ENCODE measurements at places on chromosomes 7 and 10.
A peak's percentile ranks its signal among the peaks of the same experiment; 100 is the strongest.

DNA sequence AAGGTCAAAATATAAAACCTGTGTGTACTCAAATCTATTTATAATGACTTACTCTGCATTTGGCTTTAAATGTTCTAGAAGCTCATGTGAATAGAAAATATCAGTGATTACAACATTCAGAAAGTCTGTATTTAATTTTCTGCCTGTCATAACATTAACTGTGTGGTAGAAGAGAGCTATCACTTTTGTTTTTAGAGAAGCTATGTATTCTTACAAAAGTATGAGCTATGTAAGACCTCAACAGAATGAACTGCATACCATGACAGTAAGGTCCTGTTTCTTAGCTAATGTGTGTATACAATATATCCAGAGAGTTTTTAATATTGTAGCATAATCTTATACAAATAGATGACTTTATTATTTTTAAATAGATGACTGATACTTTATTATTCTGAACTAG, 61.5 kb downstream of the PTN start:
- DNase-seq, result no peak

DNA sequence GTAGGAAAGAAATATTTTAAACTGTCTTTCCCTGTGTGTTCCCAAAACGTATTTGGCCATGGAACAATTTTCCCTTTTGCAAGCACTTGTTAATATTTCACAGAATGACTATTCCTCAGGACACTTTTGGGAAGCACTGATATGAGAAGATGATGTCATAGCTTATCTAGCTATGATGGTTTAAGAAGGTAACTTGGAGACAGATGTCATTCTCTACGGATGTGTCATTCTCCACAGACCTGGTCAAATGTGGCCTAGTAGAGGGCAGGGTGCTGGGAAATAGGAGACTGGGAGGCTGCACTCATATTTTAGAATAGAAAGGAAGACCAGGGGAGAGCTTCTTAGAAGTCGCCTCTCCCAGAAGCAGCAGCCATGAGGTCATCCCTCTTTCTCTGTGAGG, 220.7 kb upstream of the GLI3 start:
- no peak for DNase-seq

GRCh38 chr10:91412354-91413087, 2.4 kb downstream of the HECTD2 start:
- DNase-seq, result no peak

DNA sequence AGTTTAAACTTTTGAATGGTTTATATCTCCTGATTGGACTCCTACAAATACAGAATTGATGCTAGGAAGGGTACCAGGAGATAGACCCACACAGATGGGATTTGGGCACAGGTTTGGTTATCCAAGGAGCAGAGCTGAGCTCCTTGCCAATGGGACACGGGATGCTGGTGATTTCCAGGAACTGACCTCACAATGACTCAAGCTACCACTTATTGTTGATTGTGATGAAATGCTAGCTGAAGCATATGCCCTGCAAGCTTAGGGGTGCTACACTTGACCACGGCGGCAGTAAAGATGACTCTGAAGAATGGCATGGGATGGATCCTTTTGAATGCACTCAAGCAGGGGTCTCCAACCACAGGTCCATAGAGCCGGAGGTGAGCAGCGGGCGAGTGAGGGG, 45.5 kb upstream of the VKORC1L1 start:
- DNase-seq, result no peak

GRCh38 chr10:85548034-85548433, 818.6 kb downstream of the GRID1 start:
- DNase-seq, result peak; percentile 9

DNA sequence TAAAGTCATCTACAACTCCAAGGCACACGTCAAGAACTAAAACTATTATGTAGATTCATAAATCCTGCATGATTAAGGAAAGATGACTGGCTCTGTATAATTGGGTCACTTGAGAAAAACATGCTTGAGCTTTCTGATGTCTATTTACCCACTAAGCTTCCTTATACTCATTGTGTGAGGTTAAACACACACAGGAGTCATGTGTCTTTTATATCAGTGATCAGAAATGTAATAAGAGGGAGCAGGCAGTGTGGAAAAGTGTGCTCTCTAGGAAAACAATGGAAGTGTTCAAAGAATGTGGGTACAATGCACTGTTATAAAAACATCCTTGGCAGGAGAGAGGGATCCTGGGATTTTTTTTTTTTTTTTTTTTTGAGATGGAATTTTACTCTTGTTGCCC, 108.6 kb upstream of the ARID5B start:
- no peak for DNase-seq

DNA sequence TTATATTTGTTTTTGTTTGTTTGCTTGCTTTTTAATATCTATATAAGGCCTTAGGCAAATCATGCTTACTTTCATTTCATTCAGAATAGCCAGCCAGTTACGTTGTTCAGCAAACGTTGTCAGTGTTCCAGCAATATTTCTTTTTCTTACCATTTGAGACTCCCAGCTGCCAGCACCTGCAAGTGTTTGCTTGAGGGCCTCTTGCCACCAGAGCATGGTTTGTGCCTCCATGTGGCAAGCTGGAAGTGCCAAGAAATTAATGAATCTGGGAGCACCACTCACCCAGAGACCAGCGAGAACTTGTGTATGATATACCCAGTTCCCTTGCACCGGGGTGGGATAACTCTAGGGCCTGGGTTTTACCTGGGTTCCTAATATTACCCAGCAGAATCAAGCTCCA, 177.1 kb upstream of the CSTF2T start:
- DNase-seq, result no peak

- no peak for DNase-seq
Measured at GRCh38 chr10:31855033-31855432, 73.6 kb downstream of the ARHGAP12 start.

GRCh38 chr10:118710487-118710886, 44.3 kb downstream of the CACUL1 start:
- no peak for DNase-seq

DNA sequence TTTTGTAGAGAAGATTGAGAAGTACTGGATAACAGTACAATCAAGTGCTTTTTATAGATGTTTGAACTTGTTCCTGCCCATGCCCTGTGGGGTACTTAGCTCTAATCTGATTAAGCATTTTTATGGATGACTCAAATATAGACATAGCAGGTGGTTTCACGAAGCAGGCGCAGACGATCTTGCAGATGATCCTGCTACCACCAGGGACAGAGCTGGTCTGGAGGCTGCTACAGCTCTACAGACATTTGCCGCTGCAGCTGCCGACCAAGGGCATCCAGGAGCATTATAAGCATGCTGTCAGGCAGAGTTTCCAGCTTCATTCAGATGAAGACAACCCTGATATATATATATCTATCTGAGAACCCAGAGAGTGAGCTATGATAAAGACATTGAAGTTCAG, 650.4 kb downstream of the NXPH1 start:
- no peak for DNase-seq

DNA sequence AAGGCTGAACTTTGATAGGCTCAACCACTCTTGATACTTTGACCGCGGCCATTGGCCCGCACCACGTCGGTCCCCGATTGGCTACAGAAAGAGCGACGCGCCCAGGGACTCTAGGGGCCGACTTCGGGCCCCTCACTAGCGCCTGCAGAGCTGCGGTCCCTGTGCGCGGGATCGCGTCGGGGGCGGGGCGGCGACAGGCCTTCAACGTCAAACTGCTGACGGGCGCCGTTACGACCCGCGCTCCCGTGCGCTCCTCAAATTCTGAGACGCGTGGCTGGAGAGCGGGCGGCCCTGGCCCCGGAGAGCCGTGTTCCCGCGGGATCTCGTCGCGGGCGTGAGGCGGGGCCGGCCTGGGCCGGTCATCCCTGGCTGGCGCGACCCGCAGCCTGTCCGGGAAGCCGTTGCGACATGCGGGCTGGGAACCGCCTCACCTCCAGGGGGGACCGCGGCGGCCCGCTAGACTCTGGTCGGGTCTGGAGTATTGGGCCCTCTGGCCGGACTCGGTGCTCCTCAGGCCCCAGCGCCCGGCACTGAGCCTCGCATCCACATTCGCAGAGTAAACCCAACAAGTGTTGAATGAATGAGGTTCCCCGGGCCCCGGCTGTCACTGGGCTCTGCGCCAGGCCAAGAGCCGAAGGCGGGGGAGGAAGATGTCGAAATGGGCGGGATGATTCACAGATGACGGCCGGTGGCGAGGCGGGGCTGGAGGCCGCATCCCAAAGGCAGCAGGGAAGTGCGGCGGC, 643 bp upstream of the SLC25A28 start:
- peak; percentile 85 for DNase-seq

- no peak for DNase-seq
Measured at GRCh38 chr7:34842782-34843181, 184.8 kb downstream of the NPSR1 start.

GRCh38 chr10:81953420-81953819, 78.4 kb downstream of the NRG3 start:
- DNase-seq, result no peak

DNA sequence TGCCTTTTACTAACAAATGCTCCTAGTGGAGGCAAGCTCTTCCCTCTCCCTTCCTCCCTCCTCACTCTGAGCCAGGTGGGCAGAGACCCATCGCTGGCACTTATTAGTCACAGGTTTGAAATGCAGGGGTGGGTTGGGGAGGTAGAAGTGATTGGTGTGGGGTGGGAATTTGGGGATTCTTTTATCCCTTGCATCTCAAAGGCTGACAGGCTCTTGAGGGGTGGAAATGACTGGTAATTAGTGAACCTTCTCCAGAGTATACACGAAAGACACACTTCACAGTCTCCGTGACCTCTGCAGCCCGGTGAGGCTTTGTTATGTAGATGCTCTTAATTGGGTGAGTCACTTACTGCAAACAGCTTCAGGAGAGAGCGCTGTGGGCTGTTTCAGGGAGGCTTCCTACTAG, 13.9 kb upstream of the LRMDA start:
- DNase-seq, result no peak

- no peak for DNase-seq
Measured at GRCh38 chr7:139799586-139799985, 21.8 kb upstream of the HIPK2 start.

DNA sequence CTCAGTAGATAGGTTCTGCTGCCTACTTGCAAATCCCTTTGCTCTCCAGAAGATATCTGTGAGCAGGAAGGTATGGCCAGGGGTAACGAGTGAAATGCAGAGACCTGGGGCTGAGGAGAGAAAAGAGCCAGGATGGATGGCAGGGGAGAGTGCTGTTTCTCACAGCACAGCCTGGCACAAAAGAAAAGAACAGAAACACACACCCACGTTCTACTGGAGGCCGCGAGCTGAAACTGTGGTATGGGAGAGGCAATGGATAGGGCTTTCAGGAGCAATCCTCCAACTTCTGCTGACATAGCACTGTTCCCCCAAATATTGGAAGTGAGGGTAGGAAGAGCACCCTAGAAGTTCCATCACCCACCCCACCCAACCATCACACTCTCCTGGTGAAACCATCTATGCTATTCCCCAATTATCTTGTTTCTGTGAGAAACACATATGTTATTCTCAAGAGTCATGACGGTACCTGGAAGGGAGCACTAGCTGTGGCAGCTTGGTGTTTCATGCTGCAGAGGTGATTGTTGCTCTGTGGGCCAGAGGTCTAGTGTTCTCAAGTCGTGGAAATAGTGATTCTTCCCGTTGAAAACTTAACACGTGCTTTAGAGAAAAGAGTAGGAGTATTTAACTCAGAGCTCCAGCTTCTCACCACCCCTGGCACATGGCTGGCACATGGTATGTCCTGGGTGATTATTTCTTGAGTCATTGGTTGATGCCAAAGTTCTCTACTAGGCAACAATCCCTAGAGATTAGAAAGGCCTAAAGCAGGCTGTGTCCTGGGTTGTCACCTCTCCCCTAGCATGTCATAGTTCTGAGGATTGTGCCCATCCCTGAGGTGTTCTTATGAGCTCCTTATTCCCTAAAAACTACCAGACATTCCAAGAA, 198.3 kb downstream of the PLXNA4 start:
- DNase-seq, result no peak

GRCh38 chr10:32189400-32190084, 133.3 kb upstream of the KIF5B start:
- no peak for DNase-seq

Measured in activated CD4-positive, alpha-beta T cell treated with anti-CD3 and anti-CD28 coated beads, Interleukin-2, amount 50 U/mL, for 1 hour (primary cell).